H54 (cell line): ENCODE measurements at places on chromosomes 12 and 14.

GRCh38 chr12:26828280-26829073 lies 4.5 kb downstream of the ITPR2 start:
- DNase-seq = no peak

DNA sequence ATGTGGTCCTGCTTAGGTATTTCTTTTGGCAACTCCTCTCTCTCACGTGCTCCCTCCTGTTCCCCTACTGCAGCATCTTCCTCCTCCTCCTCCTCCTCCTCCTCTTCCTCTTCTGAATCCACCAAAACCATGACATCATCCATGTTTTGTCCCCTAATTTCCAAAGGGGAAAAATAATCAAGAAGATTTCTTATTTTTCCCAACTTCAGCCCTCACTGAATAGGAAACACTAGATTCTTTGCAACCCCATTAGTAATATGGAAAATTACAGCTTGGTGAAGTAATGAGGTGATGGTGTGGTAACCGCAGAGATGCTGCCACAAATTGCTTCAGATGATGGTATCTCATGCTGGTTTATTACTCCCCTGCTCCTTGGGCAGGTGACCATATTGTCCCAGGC lies 7.5 kb upstream of the WSB2 start:
- no peak for DNase-seq

DNA sequence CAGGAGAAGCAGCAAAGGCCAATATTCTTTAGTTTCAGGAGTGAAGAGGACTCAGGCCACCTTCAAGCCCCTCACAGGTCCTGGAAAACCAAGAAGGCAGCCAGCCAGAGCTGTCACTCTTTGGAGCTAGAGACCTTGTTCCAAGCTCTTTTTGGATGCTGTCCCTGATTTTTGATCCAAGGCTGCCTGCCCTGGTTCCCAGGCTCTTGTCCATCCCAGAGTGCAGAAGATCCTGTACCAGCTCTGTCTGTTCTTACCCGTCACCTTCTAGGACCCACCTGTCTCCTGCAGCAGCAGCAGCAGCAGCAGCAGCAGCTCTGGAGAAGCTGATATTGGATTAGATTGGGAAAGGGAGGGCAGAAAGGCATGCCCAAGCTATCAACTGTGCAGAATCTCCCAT lies 157.1 kb upstream of the NEDD1 start:
- no peak for DNase-seq

DNA sequence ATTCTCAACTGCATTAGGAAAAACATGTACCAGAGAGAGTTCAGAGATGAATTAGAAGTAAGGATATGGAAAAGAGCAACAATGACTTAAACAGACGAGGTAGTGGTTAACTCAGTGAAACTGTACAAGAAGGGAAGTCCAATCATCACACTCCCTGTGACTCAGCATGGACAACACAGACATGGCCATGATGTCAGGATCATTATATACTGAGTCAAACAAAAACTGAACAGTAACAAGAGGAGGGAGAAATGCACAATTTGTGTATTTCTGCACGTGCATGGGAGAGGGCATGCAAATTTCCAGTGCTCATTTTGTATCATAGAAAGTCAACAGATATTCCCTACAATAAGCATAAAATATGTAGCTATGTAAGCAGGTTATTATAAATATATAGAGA lies 1037.8 kb downstream of the BCL11B start:
- no peak for DNase-seq

DNA sequence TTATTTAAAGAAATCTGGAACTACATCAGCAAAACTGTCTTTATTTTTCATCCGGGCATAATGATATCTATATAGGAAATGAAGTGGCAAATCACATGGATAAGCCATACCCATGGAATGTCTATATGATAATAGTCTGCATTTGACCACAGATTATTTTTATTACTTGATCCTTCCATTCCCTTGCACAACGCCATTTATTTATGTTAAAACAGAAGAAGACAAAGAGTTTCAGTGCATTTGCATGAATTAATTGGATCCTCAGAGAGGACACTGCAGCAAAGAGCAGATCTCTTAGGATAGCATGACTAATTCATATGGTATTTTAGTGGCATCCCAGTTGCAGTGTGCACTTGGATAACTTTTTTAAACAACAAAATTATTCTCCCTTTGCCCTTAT lies 345.0 kb downstream of the CCDC91 start:
- no peak for DNase-seq

DNA sequence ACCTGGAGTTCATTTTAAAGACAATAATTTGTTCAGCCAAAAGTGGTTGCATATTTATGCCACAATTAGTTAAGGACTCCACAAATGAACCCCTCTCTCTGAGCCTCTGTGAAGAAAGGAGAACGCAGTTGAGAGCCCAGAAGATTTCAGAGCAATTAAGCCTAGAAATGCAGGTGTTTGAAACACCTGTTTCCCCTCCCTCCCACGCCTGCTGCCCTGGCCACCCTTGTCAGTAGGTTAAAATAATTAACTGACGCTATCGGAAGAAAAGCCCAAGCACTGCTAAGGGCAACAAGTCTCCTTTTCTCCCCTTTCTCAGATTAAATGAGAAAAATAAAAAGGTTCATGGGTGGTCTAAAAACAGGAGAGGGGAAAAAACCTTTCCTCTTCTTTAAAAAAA lies 99.2 kb downstream of the PPM1A start:
- no peak for DNase-seq

DNA sequence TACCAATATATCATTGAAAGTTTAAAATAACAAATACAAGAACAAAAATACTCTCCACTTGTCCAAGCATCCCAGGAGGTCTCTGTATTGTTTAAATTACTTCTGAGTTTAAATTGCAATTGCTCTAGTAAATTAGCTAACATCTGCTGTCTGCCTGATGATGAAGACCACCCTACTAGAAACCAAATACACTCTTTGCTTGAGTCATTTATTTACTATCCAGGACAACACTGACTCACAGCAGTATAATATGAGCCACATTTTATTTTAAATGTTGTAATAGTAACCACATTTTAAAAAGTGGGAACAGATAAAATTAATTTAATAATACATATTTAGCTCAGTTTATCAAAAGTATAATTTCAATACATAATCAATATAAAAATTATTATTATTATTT lies 62.9 kb upstream of the EEA1 start:
- no peak for DNase-seq

DNA sequence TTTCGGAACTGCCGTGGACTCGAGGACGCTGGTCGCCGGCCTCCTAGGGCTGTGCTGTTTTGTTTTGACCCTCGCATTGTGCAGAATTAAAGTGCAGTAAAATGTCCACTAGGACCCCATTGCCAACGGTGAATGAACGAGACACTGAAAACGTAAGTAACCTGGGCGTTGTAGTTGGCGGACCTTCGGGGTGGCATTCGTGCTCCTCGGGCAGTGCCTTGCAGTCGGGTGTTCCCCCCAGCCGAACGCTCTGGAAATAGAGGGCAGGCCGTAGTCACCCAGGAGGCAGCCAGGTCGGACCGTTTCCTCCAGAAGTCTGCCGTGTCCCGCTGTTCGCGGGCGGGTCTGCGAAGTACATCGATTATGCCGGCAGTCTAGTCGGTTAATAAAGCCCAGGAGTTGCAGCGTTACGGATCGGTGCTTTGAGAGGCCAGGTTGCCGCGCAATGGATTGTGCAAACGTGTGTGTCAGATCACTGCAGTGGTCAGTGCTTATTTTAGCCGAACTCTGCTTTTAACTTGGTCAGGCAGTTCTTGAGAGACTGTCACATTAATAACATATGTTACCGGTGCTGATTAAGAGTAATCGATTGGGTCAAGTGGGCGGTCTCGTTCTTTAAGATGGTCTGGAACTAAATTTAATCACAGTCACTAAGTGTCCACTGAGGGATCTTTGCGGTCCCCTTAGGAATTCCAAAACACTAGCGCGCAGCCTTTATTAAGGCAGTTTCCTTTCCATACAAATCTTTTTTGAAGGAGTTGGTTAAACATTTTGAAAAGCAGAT lies 906 bp downstream of the MARK3 start:
- DNase-seq = no peak

DNA sequence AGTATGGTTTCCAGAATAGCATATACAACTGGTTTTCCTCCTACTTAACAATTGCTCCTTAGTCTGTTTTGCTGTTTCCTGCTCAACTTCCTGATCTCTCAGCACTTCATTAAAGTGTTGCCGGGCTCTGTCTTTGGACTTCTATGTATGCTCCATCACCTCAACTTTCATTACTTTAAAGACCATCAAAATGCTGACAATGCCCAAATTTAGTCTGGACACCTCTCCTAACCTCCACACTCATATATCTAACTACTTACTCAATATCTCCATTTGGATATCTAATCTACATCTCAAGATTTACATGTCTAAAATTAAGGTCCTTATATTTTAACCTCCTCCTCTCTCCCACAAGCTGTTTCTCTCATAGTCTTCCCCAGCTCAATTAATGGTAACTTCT lies 54.4 kb upstream of the LGR5 start:
- no peak for DNase-seq

DNA sequence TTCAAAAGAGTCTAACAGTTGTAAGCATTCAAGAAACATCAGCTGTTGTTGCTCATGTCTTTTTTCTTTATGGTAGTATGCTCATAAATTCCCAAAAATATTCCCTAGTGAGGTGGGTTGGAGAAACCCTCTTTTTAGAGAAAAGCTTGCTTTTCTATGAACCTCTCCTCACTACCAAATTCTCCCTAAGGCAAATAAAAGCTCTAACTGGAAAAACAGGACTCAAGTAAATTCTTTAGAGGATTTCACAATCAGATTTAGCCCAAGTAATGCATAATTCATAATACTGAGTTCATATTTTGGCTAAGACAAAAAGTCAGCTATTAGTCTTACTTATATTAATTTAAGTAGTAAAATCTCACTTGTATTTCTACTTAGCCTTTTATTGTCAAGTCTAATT lies 59.1 kb downstream of the DIO2 start:
- DNase-seq = no peak

- no peak for DNase-seq
These were observed 5.3 kb downstream of the TXNDC16 start for GRCh38 chr14:52547027-52547426.

DNA sequence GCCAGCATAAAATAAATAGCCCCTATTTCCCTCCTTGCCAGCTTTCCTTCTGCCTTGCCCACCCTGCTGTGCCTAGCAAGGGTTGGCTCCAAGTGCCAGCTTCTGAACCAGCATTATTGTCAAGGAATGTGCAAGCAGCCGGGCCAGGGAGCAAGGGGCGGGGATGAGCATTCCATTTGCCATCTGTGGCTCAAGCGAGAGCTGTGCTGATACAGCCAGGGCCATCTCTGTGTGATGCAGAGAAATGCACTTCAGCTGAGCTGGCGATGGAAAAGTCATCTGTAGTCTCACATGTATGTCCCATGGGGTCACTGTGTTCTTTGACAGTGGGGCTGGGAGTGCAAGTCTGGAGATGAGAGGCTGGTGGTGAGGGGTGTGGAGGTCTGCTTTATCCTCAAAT lies 137.3 kb downstream of the SUDS3 start:
- DNase-seq = no peak

DNA sequence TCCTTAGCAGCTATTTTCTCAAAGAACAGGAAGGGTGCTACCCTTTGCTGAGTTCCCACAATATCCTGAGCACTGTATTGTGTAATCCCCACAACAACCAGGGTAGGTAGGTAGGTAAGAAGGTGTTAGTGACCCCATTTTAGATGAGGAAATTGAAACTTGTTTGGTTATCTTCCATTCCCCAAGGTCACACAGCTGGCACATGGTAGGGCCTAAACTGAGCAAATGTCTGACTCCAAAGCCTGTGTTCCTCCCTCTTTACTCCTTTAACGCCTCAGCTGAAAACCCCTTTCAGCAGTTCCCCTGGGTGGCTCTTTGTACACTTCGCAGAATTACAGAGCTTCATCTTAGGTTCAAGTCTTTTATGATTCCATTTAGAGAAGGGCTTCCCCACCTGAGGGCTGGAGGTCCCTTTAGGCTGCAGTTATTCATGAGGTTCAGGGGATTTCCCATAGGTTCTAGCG lies 26.5 kb upstream of the RIC8B start:
- no peak for DNase-seq

GRCh38 chr12:120618954-120619615 lies 21.3 kb upstream of the CABP1 start:
- no peak for DNase-seq

- DNase-seq = no peak
These were observed 74.7 kb downstream of the TMTC1 start for GRCh38 chr12:29709054-29709453.

DNA sequence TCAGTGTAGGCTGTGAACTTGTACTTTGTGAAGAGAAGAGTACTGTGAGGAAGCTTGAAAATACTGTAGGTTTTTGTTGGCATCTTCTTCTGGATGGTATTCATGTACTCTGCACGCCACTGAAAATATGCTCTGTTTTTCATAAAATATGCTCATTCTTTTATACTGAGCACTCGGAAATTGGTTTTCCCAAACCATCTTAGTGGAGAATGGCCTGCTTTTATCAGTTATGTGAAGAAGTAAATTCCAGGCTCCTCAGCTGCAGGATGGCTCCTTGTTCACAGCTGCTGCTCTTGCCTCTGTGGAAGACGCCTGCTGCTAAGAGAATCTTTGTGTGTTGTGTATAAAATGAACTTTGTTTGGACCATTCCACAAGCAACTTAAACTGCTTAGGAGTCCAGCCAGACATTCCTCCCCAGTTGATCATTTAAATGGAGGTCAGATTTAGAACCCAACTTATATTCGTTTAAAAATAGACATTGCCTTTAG lies 443.5 kb upstream of the RGS6 start:
- no peak for DNase-seq

DNA sequence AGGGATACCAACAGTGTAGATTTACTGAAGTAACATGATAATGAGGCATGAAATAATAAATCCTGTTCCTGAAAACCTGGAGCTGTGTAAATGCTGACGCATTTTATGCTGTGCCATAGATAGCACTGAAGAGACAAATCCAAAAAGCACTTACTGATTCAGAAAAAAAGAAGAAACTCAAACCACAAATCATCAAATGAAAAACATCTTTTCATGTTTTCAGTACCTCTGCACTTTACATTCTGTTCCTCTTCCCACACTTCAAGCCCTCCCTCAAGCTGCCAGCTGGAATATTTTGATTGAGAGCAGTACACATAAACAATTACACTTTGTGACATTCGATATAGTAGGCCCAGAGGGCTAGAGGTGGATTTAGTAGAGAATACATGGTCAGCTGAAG lies 362.3 kb downstream of the NAV3 start:
- DNase-seq = no peak

- no peak for DNase-seq
These were observed 405.2 kb upstream of the TBX3 start for GRCh38 chr12:115088995-115089841.

GRCh38 chr14:92531106-92531873 lies 17.7 kb downstream of the RIN3 start:
- DNase-seq = no peak

DNA sequence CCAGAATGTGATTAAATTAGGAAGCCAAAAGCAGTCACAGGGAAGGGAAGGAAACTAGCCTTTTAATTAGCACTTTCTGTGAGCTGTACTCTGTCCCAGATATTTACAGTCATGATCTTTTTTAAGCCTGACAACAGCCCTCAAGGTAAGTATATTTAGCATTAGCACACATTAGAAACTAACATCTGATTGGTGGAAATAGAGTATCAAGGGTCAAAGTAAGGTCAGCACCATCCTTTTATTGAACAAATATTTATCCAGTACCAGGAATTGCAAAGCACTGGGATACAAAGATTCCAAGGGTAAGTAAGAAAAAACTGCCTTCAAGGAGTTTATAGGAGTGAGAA lies 28.2 kb downstream of the RPGRIP1 start:
- DNase-seq = no peak

- no peak for DNase-seq
These were observed 87.2 kb upstream of the CDKN3 start for GRCh38 chr14:54309615-54310014.
